ENCODE measurements at places on chromosomes 4 and X.

GRCh38 chr4:21954916-21955315 is 6.3 kb upstream of the KCNIP4 start:
- no peak for DNase-seq

DNA sequence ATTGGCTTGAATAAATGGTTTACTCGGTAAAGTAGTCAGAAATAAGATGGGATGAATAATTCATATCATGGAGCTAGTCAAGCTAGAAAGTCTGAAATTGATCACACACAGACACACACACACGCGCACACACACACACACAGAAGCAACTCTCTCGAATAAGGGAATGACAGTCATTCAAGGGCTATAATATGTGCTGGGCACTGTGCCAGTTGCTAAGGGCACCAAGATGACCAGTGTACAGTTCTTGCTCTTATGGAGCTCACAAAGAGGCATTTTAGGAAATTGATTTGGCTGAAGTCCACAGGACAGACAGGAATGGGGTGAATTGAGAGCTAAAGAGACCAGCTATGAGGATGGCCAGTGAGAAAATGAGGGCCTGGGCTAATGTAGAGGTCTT is 34.2 kb upstream of the SH3D19 start:
- no peak for DNase-seq

DNA sequence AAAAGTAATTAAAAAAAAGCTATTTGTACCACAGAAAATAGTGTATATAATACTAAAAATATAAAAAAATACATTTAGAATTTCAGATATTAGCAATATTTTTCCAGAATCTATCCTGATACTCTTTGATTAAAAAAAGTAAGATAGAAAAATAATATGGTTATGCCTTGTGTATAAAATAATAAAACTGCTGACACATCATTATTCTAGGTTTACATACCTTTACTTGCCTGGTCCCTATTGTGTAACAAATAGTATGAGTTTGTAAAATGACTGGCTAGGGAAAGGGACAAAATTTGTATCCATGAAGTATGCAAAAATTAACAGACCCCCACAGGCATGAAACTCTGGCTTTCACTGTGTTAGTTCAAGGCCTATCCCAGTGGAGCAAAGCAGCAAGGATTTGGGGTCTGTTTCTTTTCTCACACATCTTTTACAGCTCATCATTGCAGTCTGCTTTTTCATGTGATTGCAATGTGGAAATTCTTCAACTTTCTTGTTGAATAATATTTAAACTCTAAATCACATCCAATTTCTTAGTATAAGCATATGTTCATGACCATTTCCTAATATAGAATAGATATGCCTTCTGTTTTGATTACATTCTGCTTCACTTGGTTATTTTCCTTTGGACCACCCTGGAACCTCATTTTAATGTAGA is 136.7 kb upstream of the PCDH18 start:
- no peak for DNase-seq

DNA sequence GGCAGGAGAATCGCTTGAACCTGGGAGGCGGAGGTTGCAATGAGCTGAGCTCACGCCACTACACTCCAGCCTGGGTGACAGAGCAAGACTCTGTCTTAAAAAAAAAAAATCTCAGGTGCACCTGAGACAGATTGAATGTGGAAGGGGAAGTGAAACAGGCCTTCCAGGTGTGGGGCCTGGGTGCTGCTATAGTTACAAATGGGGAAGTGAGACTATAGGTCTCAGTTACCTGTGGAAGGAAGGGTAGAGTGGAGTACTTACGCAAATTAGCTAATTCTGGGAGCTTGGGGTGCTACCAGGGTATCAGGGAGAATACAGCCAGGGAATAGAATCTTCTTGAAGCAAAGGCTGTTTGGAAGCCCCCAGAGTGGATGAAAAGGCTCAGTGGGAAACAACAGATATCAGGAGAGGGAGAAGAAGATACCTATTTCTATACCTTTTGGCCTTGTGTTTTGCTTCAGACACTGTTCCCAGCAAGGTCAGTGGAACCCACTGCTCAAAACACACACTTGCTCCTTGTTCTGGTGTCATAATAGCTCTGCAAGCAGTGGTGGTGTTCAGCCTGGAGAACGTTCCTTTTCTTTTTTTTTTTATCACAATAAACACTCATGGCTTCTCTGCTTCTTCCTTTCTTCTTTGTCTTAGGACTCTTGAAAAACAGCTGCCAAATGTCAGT is 7.0 kb downstream of the CD38 start:
- no peak for DNase-seq

GRCh38 chrX:24728530-24728929 is 34.8 kb downstream of the POLA1 start:
- no peak for DNase-seq

DNA sequence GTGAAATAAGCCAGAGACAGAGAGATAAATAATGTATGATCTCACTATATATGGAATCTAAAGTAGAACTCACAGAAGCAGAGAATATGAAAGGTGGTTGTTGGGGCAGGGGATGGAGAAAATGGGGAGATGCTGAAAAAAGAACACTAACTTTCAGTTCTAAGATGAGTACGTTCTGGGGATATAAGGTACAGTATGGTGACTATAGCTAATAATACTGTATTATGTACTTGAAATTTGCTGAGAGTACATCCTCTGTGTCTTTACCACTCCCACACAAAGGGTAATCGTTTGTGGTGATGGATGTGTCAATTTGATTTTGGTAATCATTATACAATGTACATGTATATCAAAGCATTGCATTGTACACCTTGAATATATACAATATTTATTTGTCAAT is 6.6 kb downstream of the FBXL5 start:
- no peak for DNase-seq

DNA sequence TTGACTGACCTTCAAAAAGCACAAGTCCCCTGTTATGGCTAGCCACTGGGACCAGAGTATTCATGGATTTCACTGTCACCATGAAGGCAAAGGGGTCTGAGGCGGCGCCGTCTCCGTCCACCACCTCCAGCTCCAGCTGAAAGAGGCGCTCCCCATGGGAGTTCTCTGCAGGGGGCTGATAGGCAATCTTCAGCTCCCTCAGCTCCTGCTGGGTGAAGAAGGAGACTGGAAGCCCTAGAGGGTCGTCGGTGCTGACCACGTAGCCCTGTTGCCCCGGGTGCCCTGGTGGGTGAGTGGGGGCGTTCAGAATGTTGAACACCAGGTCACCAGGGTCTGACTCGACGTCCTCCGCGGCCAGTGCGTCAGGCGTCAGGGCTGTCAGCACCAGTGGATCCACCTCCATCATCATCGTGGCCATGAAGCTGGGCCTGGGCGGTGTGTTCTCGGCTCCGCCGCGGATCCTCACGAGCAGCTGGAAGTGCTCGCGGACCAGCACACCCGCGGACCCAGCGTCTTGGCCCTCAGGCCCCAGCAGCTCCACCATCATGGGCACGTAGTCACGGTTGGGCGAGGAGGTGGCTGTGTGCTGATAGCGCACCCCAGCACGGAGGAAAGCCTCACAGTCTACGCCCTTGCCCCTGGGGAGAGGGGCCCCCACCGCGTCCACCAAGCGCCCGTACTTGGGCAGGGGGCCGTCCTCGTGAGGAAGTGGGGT is 987 bp downstream of the FREM3 start:
- DNase-seq: no peak

DNA sequence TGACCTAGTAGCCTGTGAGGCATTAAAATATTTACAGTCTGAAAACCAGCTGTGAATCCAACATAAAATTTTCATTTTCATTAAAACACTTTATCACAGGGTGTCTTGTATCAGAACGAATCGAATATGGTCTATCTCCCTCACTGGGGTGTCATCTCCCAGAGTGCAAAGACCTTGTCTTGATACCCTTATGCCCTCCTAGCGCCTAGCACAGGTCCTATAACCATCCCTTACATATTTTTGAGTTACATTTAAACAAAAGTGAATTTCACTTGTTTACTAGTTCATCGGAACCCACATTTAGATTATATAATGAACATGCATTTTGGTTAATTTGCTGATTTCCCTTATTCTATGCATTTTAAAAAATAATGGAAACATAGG is 14.0 kb downstream of the DIPK2B start:
- no peak for DNase-seq

GRCh38 chr4:8876982-8877779 is 5.5 kb upstream of the HMX1 start:
- no peak for DNase-seq

DNA sequence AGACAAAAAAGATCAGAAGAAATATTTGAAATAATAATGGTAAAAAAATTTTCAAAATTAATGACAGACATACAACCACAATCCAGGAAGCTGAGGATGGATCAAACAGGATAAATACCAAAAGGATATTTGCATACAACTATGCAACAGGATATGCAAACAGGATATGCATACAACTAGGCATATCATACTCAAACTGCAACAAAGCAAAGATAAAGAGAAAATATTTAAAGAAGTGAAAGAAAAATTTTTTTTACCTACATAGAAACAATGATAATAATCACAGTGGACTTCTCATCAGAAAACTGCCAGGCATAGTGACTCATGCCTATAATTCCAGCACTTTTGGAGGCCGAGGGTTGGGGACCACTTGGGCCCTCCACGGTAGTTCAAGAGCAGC is 11.3 kb upstream of the DHX15 start:
- no peak for DNase-seq

DNA sequence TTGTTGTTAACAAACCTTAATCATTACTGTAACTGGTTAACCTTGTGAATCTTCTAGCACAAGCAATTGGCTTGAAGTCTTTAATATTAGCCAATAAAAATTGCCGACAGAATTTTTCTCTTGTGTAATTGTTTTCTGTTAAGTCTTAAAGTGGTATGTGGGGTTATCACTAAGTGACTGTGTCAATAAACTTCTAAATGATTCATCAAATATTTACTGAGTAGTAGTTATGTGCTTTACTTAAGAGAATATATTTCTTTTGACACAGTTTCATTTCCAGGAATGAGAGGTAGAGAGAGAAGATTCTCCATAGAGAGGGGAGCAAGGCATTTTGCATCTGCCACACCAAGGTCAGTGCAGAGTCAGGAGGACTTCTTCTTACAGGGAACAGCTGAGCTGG is 2361.6 kb upstream of the AGA start:
- DNase-seq: no peak

DNA sequence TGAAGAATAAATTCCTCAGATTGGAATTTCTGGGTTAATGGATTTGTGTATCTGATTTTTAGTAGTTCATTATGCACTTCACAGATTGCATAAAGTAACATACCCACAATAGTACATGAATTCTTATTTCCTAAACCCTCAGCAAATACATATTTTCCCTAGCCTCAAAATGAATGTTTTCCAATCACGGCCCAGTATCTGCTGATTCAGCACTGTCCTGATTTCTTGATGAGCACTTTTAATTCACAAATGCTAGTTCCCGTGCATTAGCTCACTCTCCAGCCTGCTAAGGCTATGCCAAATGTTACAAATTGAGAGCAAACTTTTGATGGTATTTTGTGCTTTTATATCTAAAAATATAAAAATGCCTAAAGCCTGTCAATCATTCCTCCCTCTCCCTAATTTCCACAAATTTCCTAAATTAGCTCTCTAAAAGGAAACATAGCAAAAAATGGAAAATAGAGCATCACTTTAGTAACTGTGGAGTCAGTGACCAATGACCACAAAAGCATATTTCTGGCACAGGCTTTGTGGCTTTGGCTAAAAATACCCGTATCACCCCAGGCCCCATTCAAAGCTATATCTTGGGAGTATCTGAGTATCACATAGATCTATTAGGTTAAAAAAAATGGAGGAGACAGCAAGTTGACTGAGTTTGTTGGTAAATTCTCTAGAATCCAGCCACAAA is 75.5 kb downstream of the NAF1 start:
- DNase-seq: no peak

DNA sequence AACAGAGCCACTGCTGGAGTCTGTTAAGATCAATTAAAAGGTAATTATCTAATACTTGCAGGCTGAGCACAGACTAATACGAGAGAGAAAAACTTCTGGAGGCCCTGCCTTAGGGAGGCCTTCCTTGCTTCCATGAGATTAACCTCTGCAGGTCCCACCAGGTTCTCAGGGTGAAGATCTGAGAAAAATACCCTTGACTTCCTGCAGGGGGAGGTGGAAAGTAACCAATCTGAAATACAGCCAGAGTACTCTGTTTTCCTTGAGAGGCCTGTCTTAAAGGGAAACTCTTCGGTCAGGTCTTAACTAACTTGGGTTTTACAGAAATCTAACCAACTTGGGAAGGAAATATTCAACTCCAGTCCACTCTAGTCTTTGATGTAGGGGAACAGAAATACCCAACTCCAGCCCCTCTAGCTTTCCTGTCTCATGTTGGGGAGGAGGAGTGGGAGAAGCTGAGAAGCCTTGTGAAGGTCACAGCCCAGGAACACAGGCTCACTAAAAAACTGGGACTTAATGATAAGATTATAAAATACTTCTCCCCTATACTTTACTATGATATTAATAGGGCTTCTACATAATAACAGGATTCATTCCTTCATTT is 77.1 kb downstream of the TBCK start:
- no peak for DNase-seq

DNA sequence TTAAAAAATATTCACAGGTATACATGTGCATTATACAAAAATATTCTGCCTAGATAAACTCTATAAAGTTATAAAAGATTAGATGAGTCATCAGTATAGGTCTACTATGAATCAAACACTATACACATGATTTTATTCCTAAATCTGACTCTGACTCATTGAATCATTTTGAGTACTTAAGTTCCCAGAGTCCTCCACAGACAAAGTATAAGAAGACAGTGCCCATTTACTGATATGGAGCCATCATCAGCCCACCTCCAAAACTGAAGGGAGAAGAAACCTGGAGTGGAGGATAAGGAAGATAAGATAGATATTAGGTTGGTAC is 28.7 kb upstream of the ANTXR2 start:
- DNase-seq: no peak

DNA sequence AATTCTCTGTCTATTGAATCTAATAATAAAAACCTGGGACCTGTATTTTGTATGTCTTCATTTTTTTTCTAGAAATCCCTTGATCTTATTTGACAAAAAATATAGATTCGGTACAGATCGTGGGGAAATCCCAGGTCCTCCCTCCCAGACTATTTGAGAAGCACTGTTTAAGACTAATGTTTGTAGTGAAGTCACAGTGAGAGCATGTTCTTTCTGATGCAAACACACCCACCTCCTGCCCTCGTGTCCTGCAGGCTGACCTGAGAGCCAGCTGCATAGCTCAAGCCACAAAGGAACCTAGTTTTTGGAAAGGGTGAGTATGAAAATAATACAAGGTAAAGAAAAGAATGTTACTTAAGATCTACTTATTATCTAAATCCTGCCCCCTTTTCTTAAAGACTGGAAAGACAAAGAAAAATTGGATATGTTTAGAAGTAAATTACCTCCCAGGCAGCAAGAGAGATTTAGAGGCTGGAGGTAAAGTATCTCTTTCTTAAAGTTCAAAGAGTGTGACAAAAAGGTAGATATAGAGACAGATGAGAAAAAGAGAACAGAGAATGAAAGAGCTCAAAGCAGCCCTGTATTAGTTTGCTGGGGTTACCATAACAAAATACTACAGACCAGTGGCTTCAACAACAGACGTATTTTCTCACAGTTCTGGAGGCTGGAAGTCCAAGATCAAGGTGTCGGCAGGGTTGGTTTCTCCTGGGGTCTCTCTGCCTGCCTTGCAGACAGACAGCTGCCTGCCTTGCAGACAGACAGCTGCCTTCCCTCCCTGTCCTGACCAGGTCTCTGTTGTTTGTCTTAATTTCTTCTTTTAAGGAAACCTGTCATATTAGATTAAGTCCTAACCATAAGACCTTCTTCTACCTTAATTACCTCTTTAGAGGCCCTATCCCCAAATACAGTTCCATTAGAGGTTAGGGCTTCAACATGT is 20.4 kb upstream of the DCTD start:
- no peak for DNase-seq

- DNase-seq: no peak
Measured at GRCh38 chr4:90219822-90220221, 92.6 kb downstream of the CCSER1 start.

- DNase-seq: no peak
Measured at GRCh38 chrX:12505127-12505526, 286.1 kb upstream of the PRPS2 start.

Data from activated T-cell treated with anti-CD3 and anti-CD28 coated beads for 1 hour (primary cell).